ENCODE measurements at places on chromosomes 2 and 18. TPM values are rescaled to one million over a fixed set of nuclear protein-coding genes. Genes with fewer than 3 reads are reported as not detected.
A peak's percentile ranks its signal among the peaks of the same experiment; 100 is the strongest.

The ATF2 gene
- 33.4 TPM for total RNA-seq

The HTR2B gene
- total RNA-seq = not detected

The RHOB gene
- total RNA-seq = 65.2 TPM

The CRYGB gene
- not detected for total RNA-seq

The C2orf80 gene
- total RNA-seq = not detected

The SLC14A1 gene
- 35.8 TPM for total RNA-seq

The INO80B gene
- 14.0 TPM for total RNA-seq

The ALPP gene
- not detected for total RNA-seq

DNA sequence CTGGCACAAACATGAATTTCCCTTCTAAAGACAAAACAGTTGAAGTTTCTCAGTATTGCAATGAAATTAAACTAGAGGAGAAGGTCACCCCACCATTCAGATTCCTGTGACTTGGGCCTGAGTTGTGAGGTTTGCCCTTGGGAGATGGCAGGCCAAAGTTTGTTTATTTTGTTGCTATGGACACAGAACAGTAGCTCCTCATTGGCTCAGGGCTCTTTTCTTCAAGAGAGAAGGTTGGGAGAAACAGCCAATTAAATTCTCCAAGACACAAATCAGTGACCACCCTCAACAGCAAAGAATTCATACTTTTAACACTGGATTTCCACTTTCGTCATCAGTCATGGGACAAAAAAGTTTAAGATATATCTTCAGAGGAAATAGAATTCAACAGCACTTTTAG, at the start of gene FLACC1:
Gene FLACC1, minus strand, starts transcription at position 125 of the 400 bp plus-strand sequence. CDS start 5,941 bp downstream, outside the sequence.
- no peak for DNase-seq

GRCh38 chr2:222575618-222576017, 80.3 kb downstream of the FARSB start:
- DNase-seq = no peak

GRCh38 chr18:45165871-45166270, 449.4 kb upstream of the SLC14A2 start:
- DNase-seq = no peak

DNA sequence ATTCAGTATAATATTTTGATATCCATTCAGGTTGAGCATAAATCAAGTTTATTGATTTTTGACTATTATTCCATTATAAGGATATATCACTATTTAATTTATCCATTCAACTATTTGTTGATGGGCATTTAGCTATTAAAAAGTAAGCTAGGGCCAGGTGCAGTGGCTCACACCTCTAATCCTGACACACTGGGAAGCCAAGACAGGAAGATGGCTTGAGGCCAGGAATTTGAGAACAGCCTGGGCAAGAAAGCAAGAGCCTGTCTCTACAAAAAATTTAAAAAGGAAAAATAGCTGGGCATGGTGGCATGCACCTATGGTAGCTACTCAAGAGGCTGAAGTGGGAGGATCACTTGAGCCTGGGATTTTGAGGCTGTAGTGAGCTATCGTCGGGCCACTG, 183.5 kb downstream of the HNMT start:
- DNase-seq = no peak

- DNase-seq = no peak
Measured at GRCh38 chr2:37464067-37464466, 119.6 kb downstream of the QPCT start.

DNA sequence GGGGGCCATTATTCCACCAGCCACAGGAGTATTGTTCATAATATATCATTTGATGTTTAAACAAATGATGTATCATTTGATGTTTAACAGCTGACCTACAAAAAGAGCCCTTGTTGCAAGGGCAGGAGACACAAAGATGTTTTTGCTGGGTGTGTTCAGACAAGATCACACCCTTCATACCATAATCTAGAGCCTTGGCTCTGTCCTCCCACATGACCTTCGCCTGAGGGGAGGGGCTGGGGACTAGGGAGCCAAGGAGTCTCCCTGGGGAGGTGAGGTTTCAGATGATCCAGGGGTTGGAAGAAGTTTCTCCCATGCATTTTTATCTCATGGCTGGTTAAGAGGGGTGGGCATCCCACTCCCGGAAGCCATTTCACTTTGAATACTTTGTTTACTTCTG, 33.5 kb downstream of the CDC42EP3 start:
- DNase-seq = no peak

DNA sequence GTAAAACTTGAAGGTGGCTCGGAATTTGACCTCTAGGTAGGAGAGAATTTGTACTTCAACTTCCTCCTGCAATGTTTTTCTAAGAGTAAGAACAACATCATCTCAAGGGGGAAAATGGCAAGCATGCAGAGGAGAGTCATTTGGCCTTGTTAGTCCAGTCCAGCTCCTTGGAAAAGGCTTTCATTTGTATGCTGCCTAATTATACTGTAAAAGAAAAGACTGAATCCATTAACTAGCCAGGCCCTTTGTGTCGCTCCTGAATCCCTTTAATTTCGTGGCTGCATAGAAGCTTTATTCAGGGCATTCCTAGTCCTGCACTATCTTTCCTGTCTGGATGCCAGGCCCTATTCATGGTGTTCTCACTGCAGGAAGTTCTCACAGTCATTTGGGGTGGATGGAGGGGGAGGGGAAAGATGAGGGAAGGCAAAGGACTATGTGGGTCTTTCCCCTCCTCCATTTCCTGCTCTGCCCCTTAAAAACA, 36.0 kb downstream of the PHLPP1 start:
- DNase-seq = peak; percentile 34

DNA sequence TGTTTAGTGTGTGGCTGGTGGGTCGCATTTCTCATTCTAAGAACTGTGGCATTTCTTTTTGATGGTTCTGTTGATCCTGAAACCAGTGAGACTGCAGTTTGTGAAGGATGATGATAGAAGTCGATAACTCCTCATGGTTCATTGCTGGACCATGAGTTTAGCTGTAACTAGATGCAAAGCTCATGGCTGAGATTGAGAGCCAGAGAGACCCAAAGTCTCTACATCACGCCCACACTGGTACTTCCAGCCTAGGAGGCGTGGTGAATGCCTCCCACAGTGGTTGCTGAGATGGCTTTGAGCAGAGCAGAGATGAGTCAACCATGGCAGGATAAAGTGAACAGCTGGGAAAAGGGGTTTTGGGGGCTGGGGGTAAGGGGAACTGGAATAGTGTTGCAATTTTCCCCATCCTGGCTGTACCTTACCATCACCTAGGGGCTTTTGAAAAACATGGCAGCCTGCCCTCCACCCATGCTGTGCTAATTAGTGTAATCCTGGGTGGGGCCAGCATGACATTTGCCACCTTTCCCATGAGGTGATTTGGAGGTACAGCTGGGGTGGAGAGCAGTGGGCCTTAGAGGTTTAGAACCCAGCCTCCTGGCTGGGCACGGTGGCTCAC, 24.1 kb downstream of the INPP4A start:
- DNase-seq = peak; percentile 45

DNA sequence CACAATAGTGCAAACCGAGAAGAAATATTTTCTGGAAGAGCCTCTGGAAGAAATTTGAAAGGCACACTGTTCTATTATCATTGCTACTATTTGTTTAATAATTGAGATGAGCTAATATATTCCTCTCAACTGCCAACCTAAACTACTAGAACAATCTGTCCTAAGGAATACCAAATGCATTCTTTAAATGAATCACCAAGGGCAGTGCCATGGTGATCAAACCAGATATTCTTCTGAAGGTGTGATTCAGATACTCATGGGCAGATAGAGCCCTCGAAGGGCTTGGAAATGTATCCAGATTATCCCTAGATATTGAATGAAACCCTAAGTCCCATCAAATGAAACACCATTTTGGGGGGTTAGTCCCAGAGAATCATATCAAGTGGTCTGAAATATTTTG, 76.6 kb downstream of the FIGN start:
- DNase-seq = peak; percentile 1

GRCh38 chr18:1995041-1995612, 576.2 kb downstream of the METTL4 start:
- DNase-seq = no peak

GRCh38 chr2:14975381-14975780, 342.9 kb downstream of the LRATD1 start:
- DNase-seq = peak; percentile 11

GRCh38 chr2:155281907-155282306, 583.4 kb downstream of the KCNJ3 start:
- DNase-seq = no peak

GRCh38 chr2:117726747-117727146, 87.7 kb upstream of the DDX18 start:
- DNase-seq = no peak

GRCh38 chr2:1976728-1977416, 232.6 kb upstream of the PXDN start:
- no peak for DNase-seq

- DNase-seq = no peak
Measured at GRCh38 chr2:11203480-11203879, 48.2 kb downstream of the SLC66A3 start.
